ENCODE measurements at places on chromosomes 11 and 22. TPM values are rescaled to one million over a fixed set of nuclear protein-coding genes. Genes with fewer than 3 reads are reported as not detected.

- no peak for DNase-seq
These were observed 67.4 kb upstream of the B3GAT1 start for GRCh38 chr11:134479206-134480135.

DNA sequence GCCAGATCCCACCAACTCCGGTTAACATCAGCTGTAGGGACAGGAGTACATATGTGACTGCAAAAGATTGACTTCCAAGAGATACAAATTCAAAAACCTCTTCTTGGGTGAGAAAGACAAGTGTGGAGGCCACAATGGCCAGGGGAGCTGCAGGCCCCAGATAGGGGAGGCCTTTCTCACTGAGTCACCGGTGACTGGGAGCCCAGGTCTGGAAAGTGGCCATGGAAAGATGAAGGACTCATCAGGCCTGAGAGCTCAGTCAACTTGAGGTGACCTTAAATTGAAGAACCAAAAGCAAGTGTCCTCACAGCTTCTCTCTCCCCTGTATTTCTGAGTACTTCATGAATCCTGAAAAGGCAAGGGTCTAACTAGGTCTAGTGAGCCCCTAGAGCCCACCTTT, 90.4 kb upstream of the CLPB start:
- no peak for DNase-seq

GRCh38 chr11:131302836-131303235, 67.6 kb upstream of the NTM start:
- no peak for DNase-seq

GRCh38 chr11:128964463-128964930, 21.8 kb upstream of the TP53AIP1 start:
- no peak for DNase-seq

GRCh38 chr11:88704485-88704884, 361.3 kb downstream of the GRM5 start:
- DNase-seq, result no peak

- no peak for DNase-seq
These were observed 161.9 kb downstream of the INSC start for GRCh38 chr11:15276621-15277020.

- peak; percentile 67 for DNase-seq
These were observed 913 bp downstream of the ZNHIT2 start for GRCh38 chr11:65116370-65117205.

The OR51Q1 gene
- not detected for total RNA-seq

The LRRC74B gene
- not detected for total RNA-seq

The RBM14 gene
- total RNA-seq, result 180 TPM

The ST14 gene
- 0.49 TPM for total RNA-seq
